ENCODE measurements at places on chromosomes 5 and 9.

DNA sequence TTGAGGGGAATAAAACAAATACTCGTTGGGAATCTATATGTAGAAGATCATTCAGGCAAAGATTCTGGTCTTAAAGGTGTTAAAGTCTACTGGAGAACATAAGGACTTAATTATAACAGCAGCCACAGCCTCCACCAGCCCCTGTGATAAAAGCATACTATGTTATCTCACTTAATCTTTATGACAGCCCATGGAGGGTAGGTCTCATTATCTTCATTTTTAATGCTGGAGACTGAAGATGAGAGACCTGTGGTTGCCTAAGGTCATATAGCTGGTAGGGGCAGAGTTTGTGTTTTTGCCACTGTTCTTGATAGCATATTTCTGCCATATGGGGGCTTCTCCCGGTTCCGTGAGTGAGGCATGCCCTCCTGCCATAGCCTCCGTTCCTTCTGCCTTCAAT is 88.7 kb downstream of the TRIO start:
- no peak for DNase-seq

GRCh38 chr9:13915591-13916301 is 398.2 kb downstream of the NFIB start:
- no peak for DNase-seq

- no peak for DNase-seq
Measured at GRCh38 chr5:9497347-9497746, 48.5 kb downstream of the SEMA5A start.

GRCh38 chr9:123309611-123310010 is 41.2 kb upstream of the STRBP start:
- DNase-seq: no peak

DNA sequence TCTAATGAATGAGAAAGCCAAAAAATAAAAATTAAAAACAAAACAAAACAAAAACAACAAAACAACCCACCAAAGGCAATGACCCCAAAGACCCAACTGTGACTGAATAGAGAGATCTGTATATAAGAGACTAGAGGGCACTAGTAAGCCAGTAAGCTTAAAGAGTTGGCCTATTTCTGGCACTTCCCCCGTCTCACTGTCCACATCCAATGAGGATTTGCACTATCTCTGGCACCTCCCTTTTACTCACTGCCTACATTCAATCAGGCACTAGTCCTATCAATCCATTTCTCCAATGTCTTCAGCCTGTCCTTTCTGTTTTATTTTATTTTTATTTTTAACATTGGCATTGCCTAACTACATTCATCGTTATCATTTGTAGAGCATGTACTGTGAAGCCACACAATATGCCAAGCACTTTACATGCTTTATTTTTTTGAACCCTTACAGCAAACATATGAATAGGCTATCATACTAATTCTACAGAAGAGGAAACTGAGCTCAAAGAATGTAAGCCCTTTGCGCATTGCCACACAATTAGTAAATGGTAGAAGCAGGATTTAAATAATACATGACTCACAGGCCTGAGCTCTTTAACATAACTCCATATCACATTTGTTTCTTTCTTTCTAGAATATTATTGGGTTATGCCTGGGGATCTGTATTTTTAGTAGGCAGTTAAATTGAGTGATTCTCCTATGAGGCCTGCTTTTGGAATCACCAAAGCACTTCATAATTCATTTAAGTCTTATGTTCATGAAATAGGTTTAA is 70.0 kb downstream of the C6 start:
- no peak for DNase-seq

GRCh38 chr5:155150012-155150411 is 136.5 kb downstream of the KIF4B start:
- peak; percentile 2 for DNase-seq

DNA sequence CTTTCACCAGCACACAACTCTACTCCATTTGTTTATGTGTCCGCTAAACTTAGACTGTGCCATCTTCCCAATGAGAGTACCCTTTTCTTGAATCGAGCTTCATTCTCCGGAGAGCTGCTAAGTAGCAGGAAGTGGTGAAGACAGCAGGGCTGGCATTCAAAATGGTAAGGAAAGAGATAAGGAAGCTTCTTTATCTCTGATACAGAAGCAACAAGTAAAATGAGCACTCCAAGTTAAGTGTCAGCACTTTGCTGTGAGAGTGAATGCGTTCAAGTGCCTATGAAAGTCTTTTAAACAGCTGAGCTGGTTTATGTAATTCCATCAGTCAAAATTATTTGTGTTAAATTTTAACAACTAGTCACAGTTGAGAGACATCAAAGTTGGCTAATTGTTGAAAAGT is 386.8 kb upstream of the PTPRD start:
- DNase-seq: no peak

DNA sequence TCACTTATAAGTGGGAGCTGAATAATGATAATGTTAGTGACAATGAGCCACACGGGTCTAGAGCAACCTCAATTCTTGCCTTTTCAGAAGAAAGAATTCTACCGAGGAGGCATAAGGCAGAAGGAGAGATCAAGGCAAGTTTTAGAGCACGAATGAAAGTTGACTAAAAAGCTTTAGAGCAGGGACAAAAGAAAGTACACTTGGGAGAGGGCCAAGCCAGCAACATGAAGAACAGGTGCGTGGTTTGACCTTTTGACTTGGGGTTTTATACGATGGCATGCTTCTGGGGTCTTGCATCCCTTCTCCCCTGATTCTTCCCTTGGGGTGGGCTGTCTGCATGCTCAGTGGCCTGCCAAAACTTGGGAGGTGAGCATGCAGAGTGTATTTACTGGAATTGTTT is 12.5 kb upstream of the OXCT1 start:
- no peak for DNase-seq

DNA sequence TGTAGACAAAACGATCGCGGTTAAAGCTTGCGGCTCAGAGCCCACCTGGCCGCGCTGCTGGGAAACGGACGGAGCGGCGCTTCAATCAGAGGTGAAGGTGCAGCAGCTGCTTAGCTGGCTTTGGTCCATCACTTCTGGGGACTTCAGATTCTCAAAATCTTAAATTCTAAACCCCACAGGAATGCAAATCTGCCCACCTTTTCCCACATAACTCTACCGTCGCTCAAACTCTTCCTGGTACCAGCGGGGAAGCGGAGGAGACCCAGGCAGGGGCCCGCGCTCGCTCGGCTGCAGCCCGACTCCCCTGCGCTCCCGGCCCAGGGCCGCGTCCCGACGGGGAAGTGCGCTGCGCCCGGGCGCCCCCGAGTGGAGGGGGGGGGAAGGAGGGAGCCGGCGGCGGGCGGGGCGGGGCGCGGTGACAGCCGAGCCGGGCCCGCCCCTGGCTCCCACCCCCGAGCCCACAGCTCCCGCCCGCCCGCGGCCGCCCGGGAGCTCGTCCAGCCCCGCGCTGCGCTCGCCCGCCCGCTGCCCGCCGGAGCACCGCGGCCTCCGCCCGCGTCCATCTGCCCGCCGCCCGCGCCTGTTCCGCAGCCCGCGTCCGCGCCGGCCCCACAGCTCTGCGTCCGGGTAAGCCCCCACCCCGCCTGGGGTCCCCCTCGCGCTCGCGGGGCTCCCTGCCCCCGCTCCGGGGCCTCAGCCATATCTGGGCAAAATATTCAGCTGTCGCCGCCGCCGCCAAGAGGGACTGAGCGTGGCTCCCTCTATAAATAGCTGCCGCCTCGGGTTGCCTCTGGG is at the start of gene TMOD1:
TMOD1 (plus strand) TSS at position 490 of the 795 bp plus-strand sequence. CDS start 22,523 bp downstream, outside the sequence.
- no peak for DNase-seq

DNA sequence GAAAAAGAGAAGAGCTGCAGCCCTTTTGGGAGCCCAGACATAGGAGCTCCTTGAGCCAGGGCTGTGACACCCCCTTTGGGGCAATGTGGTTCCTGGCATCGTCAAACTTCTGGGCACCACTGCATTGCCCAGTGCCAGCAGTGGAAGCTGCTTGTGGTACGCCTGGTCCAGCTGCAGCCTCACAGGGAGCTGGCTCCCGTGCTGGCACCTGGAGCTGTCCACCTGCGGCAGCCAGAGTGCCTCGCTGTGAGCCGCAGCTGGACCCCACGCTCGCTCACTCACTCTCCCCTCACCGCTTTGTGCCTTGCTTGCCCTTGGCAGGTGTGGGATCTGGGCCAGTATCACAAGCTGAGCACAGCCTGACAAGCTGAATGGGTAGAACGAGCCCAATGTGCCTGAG is 1150.8 kb upstream of the CDH6 start:
- no peak for DNase-seq
